ENCODE measurements at places on chromosomes 2 and 18.

DNA sequence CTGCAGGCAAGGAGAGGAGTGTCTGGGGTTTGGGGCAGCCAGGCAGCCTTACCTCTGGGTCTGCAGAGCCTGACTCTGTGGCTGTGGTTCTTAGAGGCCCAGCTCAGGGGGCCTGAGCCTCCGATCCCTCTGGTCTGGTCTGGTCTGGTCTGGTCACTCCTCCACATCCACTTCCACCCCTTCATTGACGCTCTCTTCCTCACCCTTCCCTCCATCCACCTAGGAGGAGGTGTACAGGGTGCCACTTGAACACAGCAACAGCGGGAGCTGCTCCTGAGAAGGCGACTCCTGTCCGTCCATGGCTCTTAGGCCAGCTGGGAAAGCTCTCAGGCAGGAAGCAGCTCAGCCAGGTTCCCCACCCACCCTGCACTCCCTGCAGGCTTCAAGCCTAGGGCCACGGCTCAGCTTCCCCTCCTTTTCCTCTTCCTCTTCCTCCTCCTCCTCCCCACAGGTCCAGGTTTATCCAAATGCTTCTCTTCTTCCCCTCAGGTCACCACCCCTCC lies 16.9 kb downstream of the GPR55 start:
- DNase-seq = no peak

- DNase-seq = no peak
Measured at GRCh38 chr2:85753035-85753524, 711 bp upstream of the ATOH8 start.

- DNase-seq = no peak
Measured at GRCh38 chr2:192016265-192016664, 169.4 kb upstream of the CAVIN2 start.

GRCh38 chr18:37460604-37461003 lies 105.0 kb downstream of the CELF4 start:
- no peak for DNase-seq

GRCh38 chr18:27213123-27213717 lies 28.1 kb upstream of the CHST9 start:
- no peak for DNase-seq

GRCh38 chr2:77009307-77009706 lies 512.9 kb downstream of the LRRTM4 start:
- peak; percentile 19 for DNase-seq

DNA sequence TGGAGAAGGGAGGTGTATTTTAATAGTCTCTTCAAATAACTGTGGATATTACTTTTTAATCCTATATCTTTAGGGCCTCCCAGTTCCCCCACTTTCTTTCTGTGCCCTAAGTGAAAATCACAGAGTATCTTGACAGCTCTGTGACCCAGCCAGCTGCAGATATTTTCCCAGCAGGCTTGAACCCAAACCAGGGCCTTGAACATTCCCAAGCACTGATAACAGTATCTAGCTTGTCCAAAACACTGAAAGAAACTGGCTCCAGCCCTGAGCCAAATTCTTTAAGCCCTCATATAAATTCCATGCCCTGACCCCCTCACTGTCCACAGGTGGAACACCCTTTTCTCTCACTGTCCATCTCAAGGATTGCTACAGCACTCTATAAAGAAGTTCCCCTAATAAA lies 388.1 kb upstream of the CHAC2 start:
- no peak for DNase-seq

All from kidney glomerular epithelial cell (primary cell).